ENCODE measurements at places on chromosomes 2 and 18.
A peak's percentile ranks its signal among the peaks of the same experiment; 100 is the strongest.

GRCh38 chr18:9762526-9762925, 54.4 kb downstream of the RAB31 start:
- DNase-seq: no peak

- DNase-seq: no peak
These were observed 113.6 kb downstream of the GCA start for GRCh38 chr2:162457490-162457889.

DNA sequence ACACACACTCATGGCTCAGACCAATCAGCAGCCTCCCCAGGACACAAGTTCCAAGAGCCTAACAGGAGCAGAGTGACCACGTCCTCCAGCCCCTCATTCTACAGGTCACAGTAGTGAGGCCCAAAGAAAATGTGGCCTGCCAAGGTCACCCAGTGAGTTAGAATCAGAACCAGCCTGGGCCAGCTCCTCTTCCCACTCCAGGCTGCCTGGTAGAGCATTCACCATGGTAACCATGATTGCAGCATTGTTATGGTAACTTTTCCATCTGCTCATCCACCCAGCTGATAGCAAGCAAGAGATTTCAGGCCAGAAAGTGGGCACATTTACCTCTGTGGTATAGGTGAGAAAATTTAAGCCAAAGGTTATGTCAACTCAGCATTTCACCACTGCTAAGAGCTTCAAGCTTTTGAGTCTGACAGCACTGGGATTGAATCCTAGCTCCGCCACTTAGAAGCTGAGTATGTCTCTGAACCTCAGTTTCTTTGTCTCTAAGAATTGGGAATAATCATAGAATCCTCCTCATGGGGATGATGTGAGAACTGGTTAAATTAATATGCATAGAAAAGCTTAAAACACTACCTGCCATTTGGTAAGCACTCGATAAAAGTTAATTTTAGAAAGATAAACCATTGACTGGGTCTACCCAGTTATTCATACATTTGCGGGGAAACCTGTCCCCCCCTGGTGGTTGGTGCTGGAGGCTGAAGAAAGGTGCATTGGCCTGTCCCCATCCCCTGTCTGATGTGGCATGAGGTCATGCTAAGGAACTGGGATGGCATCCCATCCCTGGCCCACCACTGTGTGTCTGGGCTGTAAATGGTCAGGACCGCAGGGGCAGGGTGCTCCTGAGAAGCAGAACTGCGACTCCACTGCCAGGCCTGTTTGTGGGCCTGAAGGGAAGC, 181.5 kb downstream of the KLHL29 start:
- peak; percentile 27 for DNase-seq

GRCh38 chr2:317501-318424, 29.9 kb upstream of the ALKAL2 start:
- DNase-seq: peak; percentile 10

DNA sequence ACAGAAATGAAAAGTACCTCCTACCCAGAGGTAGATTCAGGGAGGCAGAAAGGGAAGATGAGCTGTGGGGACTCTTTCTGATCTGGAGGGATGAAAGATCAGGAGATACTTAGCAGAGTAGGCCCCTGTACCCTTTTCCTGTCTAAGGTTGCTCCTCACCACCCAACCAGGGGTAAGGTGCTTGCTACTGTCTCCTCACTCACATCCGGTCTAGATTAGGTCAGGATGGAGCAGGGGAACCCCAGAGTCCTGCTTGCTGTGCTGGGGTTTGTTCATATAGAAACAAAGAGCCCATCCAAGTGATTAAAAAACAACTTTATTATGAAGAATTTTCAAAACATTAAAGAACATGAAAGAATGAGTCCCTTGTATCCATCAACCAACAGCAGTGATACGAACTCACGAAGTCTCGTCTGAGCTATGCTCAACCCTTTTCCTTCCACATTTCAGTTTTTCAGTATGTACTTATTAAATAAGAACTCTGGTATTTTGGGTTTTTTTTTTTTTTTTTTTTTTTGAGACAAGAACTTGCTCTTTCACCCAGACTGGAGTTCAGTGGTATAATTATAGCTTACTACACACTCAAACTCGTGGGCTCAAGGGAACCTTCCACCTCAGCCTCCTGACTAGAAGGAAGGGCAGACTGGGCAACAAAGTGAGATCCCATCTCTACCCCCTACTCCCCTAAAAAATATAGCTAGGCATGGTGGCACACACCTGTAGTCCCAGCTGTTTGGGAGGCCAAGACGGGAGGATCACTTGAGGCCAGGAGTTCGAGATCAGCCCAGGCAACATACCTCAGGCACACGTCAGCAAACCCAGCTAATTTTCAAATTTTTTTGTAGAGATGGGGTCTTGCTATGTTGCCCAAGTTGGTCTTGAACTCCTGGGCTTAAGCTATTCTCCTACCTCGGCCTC, 28.5 kb upstream of the MCFD2 start:
- peak; percentile 88 for DNase-seq

DNA sequence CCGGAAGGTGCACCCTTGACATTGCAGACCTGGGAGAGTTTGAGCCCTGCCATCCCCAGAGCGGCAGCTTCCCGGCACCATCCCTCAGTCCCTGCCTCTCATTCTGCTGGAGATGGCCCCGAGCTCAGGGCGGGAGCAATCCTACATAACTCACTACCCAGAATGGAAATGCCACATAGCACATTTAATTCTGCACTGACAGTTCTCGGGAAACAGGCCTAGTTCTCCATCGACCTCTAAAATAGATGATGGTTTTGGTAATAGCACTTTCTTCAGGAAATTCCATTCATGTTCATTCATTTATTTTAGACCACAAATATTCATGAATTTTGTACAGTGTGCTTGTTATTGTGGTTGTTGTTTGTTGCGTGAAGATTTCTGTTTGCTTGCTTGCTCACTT, 92.9 kb upstream of the SLC14A2 start:
- no peak for DNase-seq

GRCh38 chr18:55361492-55362250, 226.3 kb downstream of the TCF4 start:
- DNase-seq: no peak

DNA sequence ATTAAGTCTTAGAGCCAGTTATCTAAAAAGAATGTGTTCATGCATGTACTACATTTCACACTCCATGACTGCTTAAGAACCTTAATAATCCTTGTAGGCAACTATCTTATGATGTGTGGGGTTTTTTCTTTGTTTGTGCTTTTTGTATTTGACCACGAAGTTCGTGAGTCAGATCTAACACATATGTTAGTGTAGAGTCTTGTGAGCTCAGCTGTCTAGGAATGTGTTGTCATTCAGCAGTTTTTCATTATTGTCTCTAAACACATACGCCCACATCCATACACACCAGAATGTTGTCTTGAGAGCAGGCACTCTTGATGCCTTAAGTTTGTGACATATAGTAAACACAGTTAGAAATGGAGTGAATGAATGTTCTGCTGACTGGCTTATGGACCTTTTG, 38.4 kb downstream of the CAB39 start:
- no peak for DNase-seq

DNA sequence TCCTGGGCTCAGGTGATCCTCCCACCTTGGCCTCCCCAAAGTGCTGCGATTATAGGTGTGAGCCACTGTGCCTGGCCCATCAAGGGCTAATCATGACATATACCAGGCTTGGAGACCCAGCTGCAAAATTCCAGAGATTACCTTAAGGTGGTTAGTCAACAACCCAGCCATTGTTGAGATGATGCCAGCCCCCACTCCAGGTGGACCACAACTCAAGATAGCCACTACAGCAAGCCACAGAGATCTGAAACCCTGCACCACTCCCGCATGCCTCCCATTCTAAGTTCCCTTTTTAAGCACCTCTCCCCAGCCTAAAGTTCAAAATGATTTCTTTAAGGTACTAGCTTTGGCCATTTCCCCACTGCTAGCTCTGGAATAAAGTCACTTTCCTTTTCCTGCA, 4.6 kb upstream of the CLK1 start:
- no peak for DNase-seq

DNA sequence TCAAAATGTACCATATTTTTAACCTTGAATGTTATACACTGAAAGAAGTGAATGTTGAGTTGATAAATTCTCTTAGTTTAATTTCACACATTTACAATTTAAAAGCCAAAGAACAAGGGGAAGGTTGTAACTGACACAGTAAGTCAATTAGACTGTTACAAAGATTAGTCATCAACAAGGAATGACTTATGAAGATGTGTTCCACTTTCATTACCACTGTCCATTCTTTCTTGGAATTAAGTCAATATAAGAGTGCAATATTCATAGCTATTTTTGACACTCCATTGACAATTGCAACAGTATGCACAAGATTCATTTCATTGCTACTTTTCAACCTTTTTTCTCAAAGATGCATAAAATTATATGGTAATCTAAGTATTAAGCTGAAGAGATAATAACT, 291.3 kb downstream of the RIT2 start:
- DNase-seq: no peak

- DNase-seq: no peak
These were observed 66.1 kb downstream of the DDX1 start for GRCh38 chr2:15657759-15658158.

DNA sequence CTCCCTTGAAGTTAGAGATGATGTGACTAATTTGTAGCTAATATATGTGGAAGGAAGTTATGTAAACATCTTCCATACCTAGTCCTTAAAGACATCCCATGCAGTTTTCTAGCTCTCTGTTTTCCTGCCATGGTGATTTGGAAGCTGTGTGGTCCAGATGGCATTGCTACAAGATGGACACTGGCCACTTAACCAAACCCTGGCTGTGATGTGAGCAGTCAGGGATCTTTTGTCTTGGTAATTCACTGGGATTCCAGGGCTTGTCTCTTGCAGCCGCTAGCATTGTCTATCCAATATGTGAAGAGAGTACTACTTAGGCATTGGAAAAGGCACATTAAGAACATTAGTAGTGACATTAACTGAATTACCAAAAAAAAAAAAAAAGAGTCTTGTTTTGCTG, 139.9 kb upstream of the DOCK10 start:
- DNase-seq: no peak

DNA sequence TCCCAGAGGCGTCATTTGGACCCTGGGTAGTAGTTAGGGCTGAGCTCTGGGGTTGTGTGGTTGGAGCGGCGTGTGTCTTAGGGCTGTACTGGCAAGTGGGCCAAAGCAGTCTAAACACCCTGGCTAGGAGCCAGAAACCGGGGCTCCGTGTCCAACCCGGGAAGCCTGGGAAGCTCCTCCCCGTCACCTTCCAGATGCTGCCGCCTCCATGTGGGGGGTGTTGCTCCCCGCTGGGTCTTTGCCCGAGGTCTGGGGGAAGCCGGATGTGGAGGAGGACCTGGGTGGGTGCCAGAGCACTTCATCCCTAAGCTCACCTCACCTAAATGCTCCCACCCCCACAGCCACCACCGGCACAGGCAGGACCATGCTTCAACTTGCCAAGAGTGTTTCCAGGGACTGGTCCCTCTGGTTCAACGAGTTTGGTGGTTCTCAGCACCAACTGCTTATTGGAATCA, 25.4 kb downstream of the TET3 start:
- DNase-seq: no peak

DNA sequence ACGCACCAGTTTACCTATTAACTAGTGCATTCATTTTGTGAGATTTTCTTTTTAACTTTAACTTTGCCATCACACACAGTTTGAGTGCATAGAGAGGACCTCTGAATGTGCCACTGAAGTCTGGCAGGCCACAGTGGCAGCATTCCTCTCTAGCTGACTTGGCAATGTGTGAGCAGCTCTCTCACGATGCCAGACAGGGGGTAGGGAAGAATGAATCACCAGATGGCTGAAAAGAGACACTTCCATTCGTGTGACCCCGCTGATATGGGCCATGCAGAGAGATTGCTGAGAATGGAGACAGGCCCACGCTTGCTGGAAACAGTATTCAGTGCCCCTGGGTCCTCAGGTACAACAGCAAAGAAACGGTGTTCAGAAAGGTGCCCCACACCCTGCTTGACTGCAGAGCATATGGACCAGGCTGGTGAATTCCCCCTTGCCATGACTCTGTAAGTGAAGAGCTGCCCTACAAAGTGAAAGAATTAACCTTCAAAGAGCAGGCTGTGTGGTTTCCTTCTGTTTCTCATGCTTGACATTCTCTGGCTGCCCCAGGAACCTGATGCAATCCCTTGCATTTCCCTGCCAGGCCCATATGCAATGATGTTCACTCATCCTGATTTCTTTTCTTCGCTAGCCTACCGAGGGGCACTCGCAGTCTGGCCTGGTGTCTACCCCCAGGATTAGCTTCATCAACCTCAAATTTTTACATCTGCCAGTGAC, 236.1 kb downstream of the CDH20 start:
- DNase-seq: no peak

DNA sequence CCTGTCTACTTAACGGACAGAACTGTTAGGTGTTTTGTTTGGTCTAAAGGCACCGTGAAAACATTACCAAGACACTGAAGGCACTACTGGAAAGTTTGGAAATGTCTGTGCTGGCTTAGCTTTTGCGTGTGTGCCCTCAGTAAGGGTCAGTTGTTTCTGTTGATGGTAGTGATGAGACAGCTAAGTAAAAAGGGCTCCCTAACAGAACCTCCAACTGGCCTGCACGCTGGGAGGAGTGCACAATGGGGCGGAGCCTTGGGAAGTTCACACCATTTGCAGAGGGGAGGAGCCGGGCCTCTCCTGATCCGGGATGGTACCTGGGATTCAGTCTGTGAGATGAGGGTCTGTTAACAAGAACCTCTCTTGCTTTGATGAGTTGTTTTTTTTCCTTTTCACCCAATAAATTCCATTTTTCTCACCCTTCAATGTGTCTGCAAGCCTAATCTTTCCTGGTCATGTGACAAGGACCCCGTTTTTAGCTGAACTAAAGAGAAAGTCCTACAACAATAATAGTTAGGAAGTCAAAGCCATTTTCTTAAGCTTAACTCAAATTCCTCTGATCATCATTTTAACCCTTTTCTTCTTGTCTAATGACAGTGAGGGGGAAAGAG, 368.7 kb downstream of the PARD3B start:
- no peak for DNase-seq

GRCh38 chr2:124836416-124836815, 811.3 kb downstream of the CNTNAP5 start:
- no peak for DNase-seq

DNA sequence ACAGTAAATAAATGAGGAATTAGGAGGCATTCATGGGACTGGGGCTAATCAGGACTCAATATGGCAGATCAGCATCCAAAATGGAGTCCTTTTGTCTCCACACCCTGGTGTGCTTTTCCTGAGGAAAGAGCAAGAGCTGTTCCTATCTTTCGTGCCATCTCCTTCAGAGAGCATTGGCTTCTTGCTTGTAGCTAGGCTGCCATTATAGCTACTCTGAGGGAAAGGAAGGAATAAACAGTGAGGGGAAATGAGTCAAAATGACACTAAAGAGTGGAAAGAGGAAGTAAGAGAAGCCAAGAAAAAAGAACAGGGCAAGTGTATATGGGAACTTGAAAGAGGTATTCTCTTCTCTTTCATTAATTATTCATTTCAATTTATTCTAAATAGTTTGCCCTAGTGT, 8.4 kb upstream of the NMI start:
- no peak for DNase-seq

All from stimulated activated naive CD8-positive, alpha-beta T cell treated with anti-CD3 and anti-CD28 coated beads, Interleukin-15, amount 100 ng/mL, for 72 hours (primary cell).